CD4-positive, alpha-beta T cell treated with Interleukin-12 subunit alpha and Interleukin-12 subunit beta, for 1 hour (primary cell): ENCODE measurements at places on chromosomes 5 and 9.

GRCh38 chr5:98904780-98905179 lies 24.0 kb downstream of the CHD1 start:
- DNase-seq = no peak

GRCh38 chr9:95724253-95724991 lies 151.1 kb upstream of the ERCC6L2 start:
- DNase-seq = peak; percentile 79

DNA sequence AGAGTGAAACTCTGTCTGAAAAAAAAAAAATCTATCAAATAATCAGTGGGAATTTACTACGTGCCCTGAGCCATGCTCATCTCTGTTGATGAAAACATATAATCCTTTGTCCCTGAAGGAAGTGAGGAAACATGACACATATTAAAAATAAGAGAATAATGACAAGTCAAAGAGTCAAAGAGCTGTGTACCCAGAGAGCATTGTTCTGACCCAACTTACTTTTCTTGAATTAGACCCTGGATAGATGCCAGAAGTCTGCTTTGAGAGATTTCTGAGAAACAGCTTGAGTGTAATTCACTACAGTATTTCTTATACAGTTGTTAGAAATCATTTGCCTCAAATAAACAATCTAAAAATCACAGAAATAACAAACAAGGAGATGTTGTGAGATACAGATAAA lies 490.0 kb upstream of the PIK3R1 start:
- DNase-seq = no peak

DNA sequence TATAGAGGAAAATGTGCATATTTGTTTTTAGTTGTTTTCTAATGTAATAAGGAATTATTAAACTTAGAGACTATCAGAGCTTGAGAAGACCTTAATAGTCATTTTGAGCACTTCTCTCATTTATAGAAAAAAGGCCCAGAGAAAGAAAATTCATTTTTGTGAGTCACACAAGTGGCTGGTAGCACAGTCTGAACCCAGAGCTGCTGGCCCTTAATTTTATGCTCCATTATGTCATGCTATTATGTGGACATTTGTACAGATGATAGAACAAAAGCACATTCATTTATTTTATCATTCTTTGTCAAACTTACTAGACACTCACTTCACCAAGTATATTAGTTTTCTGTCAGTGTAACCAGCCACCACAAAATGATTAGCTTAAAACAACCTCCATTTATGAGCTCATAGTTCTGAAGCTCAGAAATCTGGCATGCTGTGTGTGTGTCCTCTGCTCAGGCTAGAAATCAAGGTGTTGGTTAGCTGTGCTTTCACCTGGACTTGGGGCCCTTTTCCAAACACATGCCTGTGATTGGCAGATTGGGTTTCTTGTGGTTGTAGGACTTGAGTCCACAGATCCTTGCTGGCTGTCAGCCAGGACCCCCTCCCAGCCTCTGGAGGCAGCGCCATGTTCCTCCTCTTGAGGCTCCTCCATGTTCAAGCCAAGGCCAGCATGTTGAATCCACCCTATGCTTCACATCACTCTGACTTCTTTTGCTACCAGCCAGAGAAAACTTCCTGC lies 188.9 kb downstream of the ARHGAP26 start:
- DNase-seq = no peak

- no peak for DNase-seq
These were observed 135.0 kb upstream of the DAP start for GRCh38 chr5:10896016-10896415.

DNA sequence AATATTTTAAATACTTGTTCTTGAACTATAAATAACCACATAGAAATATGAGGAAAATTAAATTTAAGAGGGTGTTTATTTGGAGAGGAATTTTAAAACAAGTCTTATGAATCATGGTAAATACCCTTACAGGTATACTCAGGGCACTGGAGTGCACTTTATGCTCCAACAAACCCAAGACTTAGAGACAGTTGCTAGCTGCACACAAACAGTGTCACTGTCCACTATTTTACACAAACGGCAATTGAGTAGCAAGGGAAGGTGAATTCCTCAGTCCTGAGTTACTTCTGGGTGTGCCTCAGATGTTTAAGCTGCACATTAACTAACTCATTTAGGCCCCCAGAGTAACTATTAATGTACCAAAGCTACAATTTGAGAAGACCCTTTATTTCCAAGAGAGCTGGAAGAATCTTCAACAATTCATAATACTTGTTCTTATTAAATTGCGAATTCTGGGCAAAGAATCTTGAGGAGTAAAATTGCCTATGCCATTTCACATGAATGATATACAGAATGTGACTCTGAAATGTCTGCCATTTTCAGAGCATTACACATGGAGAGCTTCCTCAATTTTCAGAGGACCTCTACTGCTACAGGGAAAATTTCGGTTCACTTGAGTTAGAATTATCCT lies 371.2 kb downstream of the PDE4D start:
- DNase-seq = no peak

DNA sequence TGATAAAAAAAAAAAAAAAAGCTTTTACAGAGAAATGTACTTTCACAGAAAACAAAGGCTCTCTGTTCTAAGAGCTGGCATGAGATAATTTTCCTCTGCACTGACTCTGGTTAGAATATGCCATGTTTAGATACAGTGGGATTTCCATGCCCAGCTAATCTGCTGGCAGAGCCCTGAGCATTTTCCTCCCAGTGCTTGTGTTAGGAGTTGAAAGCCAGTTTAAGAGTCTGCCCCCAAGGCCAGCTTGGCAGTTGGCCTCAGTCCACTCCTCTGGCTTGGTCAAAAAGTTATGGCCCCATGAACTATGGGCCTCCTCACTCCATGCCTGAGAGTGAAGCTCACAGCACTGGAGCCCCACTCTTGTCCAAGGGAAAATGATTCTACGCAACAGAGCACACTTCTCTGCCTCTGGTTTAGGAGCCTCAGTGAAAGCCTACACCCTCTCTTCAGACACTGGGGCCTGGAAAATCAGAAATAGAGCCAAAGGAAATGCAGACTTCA lies 21.9 kb downstream of the MOCS2 start:
- no peak for DNase-seq

DNA sequence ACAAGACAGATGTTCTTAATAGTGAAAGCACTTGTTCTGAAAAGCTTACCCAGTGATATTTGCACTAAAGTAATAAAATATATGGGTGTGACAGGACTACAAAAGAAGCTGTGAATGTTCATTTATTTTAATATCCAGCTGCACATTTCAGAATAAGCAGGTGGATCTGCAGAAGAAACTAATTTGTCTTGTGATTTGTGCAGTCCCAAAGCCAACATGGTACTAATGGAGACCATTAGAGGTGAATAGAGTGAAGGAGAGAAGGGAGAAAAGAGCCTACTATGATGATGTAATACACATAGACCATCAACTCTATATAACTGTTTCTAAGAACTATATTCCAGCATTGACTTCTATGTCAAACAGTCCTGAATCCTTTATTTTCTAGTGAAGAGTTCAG lies 362.8 kb downstream of the ISL1 start:
- no peak for DNase-seq

DNA sequence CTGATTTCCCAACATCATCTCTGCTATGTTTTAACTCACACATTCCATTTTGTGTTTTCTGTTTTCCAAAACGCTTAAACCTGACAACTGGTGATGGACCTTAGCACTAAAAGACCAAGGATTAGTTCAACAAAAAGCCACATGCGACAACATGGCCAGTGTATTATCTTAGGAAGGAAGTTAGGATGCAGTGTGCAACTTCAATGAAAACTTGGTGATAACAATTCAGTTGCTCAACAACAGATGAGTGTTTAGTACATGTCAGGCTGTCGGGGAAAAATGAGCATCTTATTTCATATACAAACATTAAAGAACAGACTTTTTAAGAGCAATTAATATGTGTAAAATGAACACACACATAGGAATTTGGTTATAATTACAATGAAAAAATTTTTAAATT lies 780.0 kb downstream of the SEMA5A start:
- DNase-seq = no peak

GRCh38 chr5:39072925-39073766 lies 1.1 kb downstream of the RICTOR start:
- peak; percentile 70 for DNase-seq

- no peak for DNase-seq
These were observed 40.9 kb downstream of the TRIO start for GRCh38 chr5:14184082-14184481.

- DNase-seq = no peak
These were observed 395.1 kb downstream of the ARHGEF28 start for GRCh38 chr5:74021126-74021525.

DNA sequence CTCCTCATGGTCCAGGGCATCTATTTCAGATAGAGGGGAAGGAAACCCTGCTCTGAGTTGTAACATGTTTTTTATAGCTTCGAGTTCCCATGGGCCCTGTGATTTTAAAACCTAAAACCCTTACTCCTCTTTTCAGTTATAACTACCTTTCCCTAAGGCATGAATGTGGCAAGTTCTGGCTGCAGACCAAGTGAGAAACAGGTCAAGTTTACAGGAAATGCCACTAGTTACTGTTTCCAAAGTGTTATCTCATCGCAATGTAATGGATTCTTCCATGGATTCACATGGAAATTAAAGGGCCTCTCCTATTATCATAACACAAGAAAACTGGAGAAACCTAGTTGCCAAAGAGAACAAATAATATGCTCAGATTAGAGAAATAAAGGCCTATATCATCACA lies 574.5 kb upstream of the GRAMD2B start:
- no peak for DNase-seq

GRCh38 chr5:77012601-77013000 lies 17.6 kb upstream of the AGGF1 start:
- DNase-seq = no peak

DNA sequence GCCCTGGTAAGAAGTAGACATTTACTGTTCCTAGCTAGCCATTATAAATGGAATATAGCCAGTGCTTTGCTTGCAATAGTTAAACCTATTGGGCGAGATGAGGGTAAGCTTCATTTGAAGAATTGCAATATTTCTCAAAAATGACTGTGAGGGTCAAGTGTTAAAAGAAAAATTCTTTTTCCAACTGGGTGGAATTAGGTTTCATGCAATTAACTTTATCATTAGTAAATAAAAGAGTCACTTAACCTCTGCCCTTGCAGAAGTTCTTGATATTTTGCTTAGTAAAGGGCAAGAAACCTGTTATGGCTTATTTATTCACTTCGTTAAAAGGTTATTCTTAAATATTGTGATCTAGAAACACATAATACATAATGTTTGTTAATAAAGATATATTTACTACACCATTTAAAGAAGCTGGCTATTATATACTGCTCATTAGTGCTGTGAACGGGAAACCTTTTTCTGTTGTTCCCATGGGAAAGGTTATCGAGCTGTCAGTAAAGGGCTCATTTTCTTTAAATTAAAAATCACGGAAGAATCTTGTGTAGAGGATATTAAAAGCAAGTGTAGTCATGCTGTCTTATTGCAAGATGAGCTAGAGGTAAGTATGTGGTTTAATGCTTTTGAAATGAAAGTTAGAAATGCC lies 370.5 kb downstream of the CSNK1G3 start:
- no peak for DNase-seq

- DNase-seq = no peak
These were observed 92.6 kb upstream of the MVB12B start for GRCh38 chr9:126233913-126234525.

GRCh38 chr9:102178811-102179210 lies 440.4 kb upstream of the GRIN3A start:
- DNase-seq = no peak

DNA sequence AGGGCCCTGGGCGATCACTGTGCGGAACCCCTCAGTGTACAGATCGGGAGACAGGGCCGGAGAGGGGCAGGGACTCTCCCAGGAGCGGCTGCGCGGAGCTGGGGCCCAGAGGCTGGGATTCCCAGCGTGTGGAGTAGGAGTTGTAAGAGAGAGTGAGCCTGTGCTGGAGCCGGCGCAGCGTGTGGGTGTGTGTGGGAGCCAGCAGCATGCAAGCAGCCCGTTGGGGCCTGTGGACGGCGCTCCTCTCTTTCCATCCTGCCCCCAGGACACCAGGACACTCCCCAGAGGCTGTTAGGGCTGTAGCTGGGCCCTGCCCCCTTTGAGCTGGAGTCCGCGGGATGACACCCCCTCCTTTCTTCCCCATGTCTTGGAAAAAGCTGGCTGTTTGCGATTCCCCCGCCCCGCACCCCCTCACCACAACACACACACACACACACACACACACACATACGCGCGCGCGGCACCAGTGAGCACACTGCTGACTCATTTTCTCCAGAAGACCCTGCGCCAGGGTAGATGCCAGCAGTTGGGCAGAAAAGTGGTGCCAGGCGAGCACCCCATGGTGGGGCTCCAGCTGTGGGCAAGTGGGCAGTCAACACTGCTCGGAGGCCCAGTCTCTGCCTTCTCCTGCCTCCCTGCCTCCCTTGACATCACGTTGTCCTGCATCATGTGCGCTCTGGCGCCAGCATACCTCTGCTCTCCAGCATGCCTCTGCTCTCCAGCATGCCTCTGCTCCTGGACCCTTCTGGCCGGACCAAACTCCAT lies 1.5 kb downstream of the COL27A1 start:
- DNase-seq = no peak

DNA sequence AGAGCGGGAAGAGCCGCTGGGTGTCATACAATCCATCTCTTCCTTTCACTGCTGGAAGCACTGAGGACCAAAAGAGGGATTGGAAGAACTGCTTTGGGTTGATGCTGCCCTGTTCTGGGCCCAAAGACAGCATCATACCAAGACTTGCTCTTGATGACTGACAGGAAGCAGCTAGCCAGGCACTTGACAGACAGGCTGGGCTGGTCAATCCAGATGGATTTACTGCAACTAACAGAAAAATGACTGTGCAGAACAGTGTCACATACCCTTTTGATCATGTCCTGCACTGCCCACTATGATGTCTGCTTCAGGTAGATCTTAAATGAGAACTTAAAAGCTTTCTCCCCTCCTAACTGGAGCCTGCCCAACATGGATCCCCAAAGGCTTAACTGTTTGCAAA lies 157.6 kb downstream of the CRB2 start:
- no peak for DNase-seq

DNA sequence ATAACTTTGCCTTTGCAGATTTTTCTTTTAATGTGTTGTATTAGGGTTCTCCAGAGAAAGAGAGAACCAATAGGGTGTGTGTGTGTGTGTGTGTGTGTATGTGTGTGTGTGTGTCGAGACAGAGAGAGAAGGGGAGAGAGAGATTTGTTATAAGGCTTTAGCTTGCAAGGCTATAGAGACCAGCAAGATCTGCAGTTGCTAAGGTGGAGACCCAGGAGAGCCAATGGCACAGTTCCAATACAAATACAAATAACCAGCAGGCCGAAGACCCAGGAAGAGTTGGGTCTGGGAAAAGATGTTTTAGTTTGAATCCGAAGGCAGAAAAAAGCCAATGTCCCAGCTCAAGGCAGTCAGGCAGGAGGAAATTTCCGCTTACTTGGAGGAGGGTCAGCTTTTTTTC lies 23.0 kb downstream of the TMOD1 start:
- DNase-seq = no peak

DNA sequence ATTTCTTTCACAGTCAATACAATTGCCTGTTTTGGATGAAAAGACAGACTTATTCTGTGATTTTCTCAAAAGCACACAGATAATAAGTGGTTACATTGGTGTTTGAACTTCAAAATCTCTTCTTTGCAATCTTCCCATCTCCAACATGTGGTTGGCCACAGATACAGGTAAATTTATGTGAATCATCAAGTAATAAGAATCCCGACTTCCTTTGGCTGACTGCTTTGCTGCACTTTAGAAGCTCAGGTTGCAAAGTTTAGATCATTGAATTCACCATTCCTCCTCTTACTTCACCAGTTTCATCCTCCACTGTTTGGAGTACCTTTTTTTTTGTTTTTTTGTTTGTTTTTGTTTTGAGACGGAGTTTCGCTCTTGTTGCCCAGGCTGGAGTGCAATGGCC lies 56.5 kb upstream of the ADRB2 start:
- no peak for DNase-seq

- no peak for DNase-seq
These were observed 106.5 kb downstream of the FANCC start for GRCh38 chr9:95211028-95211427.

GRCh38 chr5:62719061-62719720 lies 140.6 kb downstream of the LRRC70 start:
- DNase-seq = no peak
